Renal cortical epithelial cell (primary cell): ENCODE measurements at places on chromosomes 1 and 21.

- DNase-seq, result no peak
Observed at GRCh38 chr1:182484531-182485257, 34.7 kb downstream of the RGSL1 start.

- DNase-seq, result no peak
Observed at GRCh38 chr1:204721373-204722055, 36.0 kb upstream of the LRRN2 start.

DNA sequence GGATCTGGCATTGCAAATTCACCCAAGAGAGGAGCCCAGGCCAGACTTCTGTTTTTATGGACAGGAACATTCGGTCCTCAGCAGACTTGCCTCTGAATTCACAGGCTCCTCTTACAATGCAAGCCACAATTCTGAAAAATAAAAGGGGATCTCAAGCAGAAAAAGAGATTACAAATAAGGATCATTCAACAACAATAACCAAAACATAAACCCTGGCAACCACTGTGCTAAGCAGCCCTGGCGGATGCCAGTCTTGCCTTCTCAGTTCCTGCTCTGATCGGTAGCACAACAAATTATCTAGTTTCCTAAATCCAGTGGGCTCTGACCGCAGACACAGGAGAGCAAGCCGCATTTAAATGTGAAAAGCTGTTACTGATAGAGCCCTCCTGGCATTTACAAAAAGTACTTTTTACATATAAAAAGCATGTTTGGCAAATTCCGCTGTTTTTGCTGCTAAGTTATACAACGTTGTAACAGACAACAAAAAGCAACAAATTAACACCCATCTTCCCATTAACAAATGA, 123.4 kb upstream of the FOXD3 start:
- DNase-seq, result no peak

DNA sequence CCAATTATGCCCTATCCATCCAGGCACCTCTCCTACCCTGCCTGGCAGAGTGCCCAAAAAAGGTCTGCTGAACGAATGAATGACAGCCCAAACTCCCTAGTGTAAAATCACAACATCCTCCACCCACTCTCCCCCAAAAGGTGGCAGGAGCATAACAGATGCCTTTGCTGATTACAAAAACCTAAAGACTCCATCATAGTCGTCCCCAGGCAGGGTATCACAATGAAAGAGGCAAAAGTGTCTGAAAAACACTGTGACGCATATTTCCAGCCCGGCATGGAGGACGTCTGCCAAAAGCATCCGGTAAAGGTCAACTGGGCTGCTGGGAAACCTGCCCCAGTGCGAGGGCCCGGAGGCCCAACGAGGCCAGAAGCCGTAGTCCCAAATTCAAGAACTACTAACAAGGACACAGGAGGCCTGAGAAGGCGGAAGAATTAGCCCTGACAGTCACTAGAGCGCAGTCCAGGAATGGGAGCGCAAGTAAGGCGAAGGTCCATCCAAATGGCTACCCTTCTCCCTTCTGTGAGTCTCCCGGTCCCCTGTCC, 576 bp downstream of the SMIM12 start:
- no peak for DNase-seq

DNA sequence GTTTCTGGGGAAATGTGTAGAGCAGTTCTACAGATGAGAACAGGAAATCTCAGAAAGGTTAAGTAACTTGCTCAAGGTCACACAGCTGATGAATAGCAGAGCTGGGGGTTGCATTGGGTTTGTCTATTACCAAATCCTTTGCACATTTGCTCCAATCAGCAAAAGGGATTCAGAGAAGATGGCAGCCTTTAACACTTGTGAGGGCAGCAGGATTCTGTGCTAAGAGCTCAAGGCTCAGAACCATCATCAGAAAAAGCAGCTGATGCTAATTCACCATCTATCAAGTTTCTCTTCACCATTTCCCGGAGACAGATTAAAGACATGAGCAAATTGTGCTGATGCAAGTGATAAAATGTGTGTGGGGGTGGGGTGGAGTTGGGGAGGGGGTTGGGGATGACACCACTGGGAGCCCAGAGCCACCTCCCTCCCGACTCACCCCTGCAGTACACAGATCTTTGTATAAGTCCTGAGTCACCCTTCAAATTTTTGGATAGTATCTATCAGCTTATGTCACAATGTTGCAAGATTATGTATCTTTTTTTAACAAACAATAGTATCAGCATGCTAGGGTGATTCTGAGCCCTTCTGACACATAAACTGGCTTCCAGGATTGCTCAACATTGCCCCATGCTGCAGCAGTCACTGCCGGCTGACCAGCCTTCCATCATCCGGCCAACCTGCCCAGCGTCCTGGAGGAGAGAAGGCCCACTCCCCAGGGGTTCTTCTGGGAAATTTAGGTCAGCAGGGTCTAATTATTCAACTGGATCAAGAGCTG, 2.8 kb upstream of the SPSB1 start:
- peak; percentile 97 for DNase-seq

DNA sequence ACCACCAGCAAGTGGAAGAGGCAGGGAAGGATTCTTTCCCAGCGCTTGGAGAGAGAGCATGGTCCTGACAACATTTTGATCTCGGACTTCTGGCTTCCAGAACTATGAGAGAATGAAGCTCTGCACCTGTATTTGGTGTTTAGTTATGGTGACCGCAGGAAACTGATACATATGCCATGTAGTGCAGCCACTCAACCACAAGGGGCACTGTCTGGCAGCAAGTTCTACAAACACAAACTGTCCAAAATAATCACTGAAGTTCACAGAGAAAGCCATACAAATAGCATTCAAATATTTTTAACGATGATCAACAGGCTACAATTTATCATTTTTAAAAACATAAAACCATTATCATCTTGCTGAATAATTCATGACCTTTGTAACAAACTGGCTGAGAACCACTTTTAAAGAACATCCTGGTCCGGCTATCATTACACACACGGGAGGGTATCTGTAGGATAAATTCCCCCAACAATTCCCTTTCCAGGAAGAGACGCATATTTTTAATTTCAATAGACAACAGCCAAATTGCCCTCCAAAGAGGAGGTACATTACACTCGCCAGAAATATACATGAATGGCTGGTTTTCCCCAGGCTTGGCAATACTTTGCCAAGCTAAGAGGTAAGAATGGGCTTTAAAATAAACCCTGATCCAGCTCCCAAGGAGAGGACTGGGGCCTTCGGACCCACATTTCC, 9.2 kb upstream of the CBR3 start:
- DNase-seq, result peak; percentile 64

GRCh38 chr1:50155541-50155940, 46.8 kb downstream of the ELAVL4 start:
- DNase-seq, result no peak

- peak; percentile 51 for DNase-seq
Observed at GRCh38 chr1:216310776-216311175, 112.5 kb downstream of the USH2A start.

- peak; percentile 84 for DNase-seq
Observed at GRCh38 chr1:81695741-81696140, 105.0 kb upstream of the ADGRL2 start.

GRCh38 chr1:201759194-201759815, 69.7 kb upstream of the IPO9 start:
- DNase-seq, result peak; percentile 72

DNA sequence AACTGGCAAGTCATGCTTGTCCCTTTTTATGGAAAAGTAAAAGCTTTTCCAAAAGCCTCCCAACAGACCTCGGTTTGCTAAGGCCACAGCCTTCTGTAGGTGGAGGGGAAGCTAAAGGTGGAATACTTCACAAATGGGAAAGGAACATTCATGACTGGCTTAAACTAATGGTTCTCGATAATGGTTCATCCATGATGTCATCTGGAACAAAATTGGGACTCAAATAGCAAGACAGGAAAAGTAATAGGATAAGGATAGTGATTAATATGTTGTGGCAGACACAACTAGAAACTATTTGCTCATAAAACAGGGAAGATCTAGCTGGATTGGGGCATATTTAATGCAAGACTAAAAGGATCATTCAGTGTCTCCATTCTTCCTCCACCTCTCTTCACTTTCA, 16.7 kb upstream of the SPATA6 start:
- DNase-seq, result no peak
